ENCODE measurements at places on chromosomes 11 and 22.
A peak's percentile ranks its signal among the peaks of the same experiment; 100 is the strongest.

GRCh38 chr11:36899800-36900199 lies 301.8 kb upstream of the RAG2 start:
- no peak for DNase-seq

DNA sequence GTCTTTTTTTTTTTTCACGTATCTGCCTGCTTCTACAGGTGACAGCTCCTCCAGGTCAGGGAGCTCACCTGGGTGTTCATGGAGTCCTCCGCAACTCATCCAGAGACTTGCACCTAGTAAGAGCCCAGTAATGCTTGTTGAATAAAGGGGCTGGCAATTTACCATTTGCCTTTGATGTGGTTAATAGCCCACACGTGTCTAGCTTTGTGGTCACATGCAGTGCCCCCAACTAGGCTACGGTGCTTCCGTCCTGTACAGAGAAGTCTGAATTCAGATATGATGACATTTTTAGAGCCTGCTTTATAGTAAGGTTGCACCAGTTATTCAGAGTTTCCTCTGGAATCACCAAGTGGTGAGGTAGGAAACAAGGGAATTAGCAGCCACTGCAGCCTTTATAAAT lies 199.4 kb upstream of the MTMR2 start:
- no peak for DNase-seq

GRCh38 chr11:10298342-10298741 lies 4.3 kb upstream of the SBF2 start:
- DNase-seq, result peak; percentile 14

- no peak for DNase-seq
Observed at GRCh38 chr11:75223954-75224643, 16.5 kb upstream of the TPBGL start.

DNA sequence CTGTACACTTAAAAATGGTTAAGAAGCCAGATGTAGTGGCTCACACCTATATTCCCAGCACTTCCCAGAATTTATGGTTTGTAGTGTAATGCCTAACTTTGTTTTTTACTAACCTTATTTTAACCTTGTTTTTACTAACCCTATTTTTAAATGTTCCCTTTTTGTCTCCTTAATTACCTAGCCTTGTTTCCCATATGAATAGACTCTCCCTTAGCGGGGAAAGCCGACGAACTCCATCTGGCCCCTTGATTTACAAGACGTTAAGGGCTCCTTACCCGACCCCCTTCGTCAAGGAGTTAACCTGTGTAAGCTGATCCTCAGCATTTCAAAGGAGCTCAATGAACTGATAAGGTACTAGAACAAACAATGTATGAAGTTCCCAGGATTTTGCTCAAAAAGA lies 17.1 kb downstream of the APOBEC3H start:
- DNase-seq, result no peak

DNA sequence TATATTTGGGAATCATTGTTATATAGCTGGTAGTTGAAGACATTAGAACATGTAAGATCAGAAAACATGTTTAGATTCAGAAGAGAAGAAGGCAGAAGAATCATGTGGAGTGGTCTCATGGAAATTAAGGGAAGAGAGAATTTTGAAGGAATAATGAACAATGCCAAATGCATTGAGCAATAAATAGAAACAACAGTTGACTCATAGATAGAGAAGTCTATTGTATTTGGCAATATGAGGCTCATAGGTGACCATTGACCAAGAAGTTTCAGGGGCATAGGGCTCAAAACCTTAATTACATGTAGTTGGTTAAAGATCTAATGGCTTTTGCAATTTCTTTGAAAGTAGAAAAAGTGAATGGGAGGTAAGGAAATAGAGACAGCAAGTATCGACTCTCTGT lies 123.9 kb downstream of the PAX6 start:
- no peak for DNase-seq

DNA sequence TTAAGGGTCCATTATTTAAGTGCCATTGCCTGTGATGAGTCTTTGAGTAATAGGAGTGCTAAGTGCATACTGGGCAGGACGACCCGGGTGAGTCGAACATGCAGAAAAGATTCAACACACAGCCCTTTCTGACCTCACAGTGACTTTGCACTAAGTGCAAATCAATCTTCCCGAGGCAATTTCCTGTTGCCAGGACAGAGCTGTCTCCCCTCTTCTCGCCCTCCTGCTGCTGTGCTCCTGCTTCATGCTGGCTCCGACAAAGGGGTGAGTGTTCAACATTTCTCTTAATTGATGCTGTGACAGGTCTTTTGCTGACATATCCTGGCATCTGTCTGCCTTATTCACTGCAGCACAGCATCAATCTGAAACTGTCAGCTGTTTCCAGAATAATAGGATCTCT lies 42.0 kb downstream of the MCHR1 start:
- DNase-seq, result no peak

DNA sequence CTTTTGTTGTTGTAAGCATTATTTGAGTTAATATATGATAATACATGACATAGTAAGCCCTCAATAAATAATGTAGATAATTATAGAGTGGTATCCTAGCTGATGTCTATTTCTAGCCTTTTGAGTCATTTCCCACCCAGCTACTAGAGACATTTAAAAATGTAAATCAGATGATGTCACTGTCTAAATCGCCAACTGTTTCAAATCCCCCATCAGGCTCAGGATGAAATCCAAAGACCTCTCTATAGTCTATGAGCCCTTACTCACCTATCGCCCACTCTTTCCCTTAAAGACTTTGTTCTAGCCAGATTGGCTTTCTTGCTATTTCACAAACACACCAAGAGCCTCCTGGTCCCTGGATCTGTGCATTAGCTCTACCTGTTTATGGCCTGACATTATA lies 135.4 kb upstream of the PLET1 start:
- no peak for DNase-seq

GRCh38 chr11:40095446-40095845 lies 1364.0 kb downstream of the LRRC4C start:
- no peak for DNase-seq

DNA sequence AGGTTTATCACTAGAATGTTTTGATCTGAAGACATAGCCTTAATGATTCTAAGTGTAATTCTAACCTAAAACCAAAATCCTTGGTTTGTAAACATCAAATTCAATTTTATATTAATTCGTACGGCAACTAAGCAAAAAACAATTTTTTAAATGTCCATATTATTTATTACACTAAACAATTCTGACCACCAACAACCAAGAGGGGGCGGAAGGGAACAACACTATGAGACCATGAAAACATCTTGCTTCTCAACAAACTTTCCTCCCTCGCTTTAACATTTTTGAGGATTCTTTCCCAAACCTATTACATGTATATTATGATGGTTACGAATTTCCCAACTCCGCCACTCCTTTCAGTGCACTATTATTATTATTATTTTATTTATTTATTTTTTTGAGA lies 6.5 kb upstream of the UCP2 start:
- DNase-seq, result no peak

- peak; percentile 67 for DNase-seq
Observed at GRCh38 chr22:24189249-24190158, 8.2 kb downstream of the SUSD2 start.

GRCh38 chr11:65864706-65865471 lies 4.7 kb downstream of the MUS81 start:
- no peak for DNase-seq

GRCh38 chr11:12434325-12434654 lies 56.9 kb downstream of the PARVA start:
- DNase-seq, result no peak

DNA sequence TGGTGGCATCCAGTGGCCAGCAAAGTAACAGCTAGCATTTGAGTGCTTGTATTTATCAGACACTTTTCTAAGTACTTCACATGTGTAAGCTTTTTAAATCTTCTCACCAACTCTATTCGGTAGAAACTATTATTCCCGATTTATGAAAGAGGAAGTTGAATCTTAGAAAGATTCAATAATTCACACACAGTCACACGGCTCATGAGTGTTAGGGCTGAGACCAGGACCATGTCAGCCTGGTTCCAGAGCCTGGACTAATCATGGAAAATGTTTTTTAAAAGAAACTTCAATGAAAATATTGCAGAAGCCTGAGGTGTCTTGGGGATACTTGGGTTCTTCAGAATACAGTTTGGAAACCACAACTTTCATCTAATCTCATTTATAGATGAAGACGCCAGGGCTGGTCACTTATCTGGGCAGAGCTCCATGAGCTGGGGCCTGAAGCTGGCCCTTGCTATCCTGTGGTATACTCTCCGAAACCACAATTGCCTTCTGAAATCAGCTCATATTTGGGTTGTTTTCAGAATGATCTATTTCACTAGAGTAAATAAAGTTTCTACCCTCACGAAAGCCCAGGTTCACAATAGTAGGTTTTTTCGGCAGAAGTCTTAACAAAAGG lies 4.3 kb upstream of the CRTAM start:
- no peak for DNase-seq

GRCh38 chr22:48490500-48491411 lies 1336.9 kb downstream of the BRD1 start:
- no peak for DNase-seq

GRCh38 chr11:44581246-44581645 lies 15.8 kb downstream of the CD82 start:
- no peak for DNase-seq

DNA sequence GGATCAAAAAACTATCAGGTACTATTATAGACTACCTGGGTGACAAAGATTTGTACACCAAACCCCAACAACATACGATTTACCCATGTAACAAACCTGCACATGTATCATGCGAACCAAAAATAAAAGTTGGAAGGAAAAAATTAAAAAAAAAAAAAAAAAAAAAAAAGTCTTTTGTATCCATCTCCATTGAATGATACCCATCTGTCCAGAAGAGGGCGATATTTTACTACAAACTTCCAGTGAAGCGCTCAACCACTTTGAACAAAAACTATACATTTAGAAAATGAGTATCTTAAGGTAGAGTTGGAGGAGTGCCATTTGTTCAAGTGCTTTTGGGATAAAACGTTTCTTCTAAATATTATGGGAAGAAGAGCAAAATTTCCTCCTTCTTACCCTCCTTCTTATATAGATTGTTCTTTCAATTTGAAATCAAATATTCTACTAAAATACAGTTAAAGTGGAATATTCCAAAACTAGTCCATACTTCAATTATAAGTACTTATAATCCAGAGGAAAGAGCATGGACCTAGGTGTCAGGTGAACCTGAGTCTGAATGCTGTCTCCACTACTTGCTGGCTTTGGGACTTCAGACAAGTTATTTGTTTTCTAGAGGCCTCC lies 23.3 kb downstream of the ARL14EP start:
- peak; percentile 37 for DNase-seq

DNA sequence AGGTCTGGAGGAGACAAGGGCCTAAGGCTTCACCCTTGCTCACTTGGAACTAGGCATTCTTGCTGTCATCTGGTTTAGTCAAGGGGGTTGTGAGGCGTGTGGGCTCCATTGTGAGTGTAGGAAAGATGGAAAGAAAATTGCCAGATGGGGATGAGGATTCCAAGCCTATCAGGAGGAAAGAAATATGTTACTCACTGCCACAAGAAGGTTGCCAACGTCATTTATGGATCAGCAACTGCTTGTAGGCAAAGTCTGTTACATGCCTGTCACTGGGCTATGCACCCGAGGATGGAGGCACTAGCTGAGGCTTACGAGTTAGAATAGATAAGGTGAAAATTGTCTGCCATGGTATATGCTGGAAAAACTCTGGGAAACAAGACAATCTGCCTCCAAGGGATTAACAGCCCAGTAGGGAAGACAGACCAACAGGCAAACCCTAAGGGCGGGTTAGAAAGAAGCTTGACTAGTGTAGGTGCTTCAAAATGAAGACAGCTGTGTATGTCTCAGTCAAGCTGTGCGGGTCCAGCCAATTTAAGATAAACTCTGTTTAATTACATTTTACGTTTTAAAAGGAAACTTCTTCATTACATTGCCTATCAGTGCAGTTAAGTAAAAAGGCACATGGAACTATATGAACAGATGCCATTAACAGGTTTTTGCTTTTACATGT lies 47.4 kb downstream of the SNX19 start:
- no peak for DNase-seq

DNA sequence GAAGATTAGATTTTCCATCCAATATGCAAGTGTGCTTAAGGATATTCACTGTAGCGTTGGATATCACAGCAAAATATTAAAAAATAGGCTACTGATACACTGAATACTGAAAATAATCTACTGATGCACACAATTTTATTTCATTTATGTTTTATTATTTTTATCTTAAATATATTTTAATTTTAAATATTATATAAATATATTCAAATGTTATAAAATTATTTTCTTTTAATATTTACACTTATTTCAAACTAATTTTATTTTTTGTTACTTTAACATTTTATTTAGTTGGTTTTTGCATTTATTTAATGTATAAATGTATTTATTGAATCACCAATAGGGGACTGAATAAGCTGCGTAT lies 12.3 kb downstream of the MMP3 start:
- DNase-seq, result no peak

GRCh38 chr22:39431821-39432251 lies 25.0 kb upstream of the MGAT3 start:
- no peak for DNase-seq

DNA sequence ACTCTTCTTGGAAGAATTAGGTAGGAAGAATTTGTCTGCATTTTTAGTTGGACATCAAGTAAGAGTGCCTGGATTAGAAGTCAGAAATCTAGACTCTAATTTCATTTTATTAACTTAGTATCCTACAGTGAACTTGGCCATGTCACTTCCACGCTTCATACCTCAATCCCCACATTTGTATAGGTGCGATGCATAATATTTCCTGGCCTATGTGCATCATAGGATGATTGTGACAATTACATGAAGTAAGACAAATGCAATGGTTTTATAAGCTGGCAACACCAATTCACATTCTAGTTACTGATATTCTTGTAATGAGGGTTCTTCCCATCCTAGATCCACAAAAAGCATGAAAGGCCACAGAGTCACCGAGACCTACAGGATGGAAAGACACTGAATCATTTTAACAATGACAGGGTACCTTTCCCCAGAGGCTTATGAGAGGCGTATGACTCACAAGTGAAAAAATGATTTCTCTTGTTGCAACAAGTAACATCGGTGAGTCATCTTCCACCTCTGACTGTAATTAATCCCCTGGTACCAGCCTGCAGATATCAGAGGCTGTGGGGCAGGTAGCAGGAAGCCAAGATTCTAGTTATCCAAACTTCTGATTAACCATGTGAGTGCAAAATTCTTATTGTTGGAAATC lies 56.0 kb upstream of the OR5AK2 start:
- DNase-seq, result no peak

GRCh38 chr11:91209306-91209705 lies 986.5 kb upstream of the CHORDC1 start:
- DNase-seq, result no peak

- no peak for DNase-seq
Observed at GRCh38 chr11:75766443-75767227, 1.9 kb upstream of the DGAT2 start.

- DNase-seq, result no peak
Observed at GRCh38 chr11:58762284-58763119, 30.8 kb upstream of the GLYAT start.

DNA sequence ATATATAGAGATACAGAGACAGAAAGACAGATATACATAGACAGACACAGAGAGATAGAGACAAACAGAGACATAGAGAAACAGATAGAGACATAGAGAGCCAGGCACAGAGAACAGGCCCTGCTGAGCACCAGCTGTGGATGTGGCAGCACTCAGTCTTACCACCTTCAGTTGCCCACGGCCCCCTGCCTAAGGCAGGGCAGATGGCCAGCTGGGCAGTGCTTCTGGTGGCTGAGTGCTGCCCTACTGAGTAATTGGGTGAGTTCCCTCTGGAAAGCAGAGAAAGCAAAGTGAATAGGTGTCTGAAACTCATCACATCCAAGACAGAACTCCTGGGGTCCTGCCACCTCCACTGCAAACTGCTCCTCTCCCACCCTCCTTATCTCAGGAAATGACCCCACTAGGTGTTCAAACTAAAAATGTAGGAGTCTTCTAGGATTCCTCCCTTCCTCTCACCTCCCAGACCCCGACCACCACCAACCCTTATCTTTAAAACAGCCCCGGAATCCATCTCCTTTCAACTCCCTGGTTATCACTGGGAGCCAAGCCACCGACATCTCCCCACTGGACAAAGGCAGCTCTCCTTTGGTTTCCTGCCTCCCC lies 27.2 kb downstream of the SYN3 start:
- no peak for DNase-seq

Data from germinal center (tissue), 1 donor.